Mesothelial cell of epicardium (in vitro differentiated cells): ENCODE measurements at places on chromosomes 7 and 10. TPM values are rescaled to one million over a fixed set of nuclear protein-coding genes. Genes with fewer than 3 reads are reported as not detected.

Gene TMEM270
- total RNA-seq, result not detected in 3 replicates

Gene SCIN
- total RNA-seq, result 2.5 to 3.9 TPM (median 3.3 TPM) in 3 replicates

Gene WNT8B
- 0.60 to 0.95 TPM (median 0.69 TPM) in 3 replicates for total RNA-seq

Gene RTKN2
- total RNA-seq, result 6.0 to 6.9 TPM (median 6.1 TPM) in 3 replicates

Gene LRMDA
- 2.0 to 3.3 TPM (median 2.7 TPM) in 3 replicates for total RNA-seq

Gene ABCA13
- 0.24 to 0.29 TPM (median 0.25 TPM) in 3 replicates for total RNA-seq

Gene TMEM273
- total RNA-seq, result not detected in 3 replicates

Gene TMEM254
- total RNA-seq, result 26.1 to 32.0 TPM (median 30.7 TPM) in 3 replicates

Gene OR2A12
- not detected in 3 replicates for total RNA-seq

GRCh38 chr7:33632840-33633525 is 272.4 kb upstream of the BMPER start:
- H3K4me1 ChIP-seq, result no peaks in the 10 kb centered on the region
- no peak overlapping the region for H3K4me3 ChIP-seq
- no peak overlapping the region for H3K27ac ChIP-seq
- H3K27me3 ChIP-seq, result no peaks in the 10 kb centered on the region
- no peak for DNase-seq

- H3K36me3 ChIP-seq, result no peaks in the 10 kb centered on the region
- H3K27me3 ChIP-seq, result peaks cover 32% of the 10 kb centered on the region
- H3K4me1 ChIP-seq, result no peaks in the 10 kb centered on the region
- DNase-seq, result peak; percentile 28
- H3K27ac ChIP-seq, result no peak overlapping the region
- no peak overlapping the region for H3K4me3 ChIP-seq
These were observed 190.9 kb downstream of the DNAJB6 start for GRCh38 chr7:157527686-157528085.

DNA sequence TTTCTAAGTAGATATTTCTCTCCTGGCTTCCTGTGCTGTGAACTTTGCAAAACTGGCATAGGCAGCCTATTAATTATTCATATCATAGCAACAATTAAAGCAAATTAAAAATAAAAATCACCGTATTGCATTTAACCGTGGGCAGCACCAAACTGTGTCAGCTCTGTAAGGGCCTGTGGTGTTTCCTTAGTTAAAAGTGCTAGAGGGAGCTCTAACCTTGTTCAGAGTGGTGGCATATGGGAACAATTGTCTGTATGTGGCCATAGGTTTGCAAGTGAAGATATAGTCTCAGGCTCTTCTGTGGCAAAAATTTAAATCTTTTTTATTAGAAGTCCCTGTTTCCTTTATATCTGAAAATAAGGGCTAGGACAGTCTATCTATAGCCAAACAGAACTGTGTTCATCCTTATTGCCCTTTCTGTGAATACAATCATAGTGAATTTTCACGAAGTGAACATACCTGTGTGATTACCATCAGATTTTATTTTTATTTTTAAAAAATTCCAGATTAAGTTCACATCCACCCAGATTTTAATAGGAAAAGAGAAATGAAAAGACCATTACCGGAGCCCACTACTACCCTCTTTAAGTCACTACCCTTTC is 92.6 kb downstream of the POLL start:
- no peak overlapping the region for H3K4me3 ChIP-seq
- peaks cover 16% of the 10 kb centered on the region for H3K4me1 ChIP-seq
- H3K27ac ChIP-seq, result no peak overlapping the region
- no peaks in the 10 kb centered on the region for H3K36me3 ChIP-seq
- DNase-seq, result no peak

GRCh38 chr7:48742079-48742798 is 182.1 kb upstream of the CDC14C start:
- no peak for DNase-seq
- no peaks in the 10 kb centered on the region for H3K4me1 ChIP-seq
- peaks cover 15% of the 10 kb centered on the region for H3K27me3 ChIP-seq
- H3K36me3 ChIP-seq, result no peaks in the 10 kb centered on the region
- no peak overlapping the region for H3K4me3 ChIP-seq
- H3K27ac ChIP-seq, result no peak overlapping the region

DNA sequence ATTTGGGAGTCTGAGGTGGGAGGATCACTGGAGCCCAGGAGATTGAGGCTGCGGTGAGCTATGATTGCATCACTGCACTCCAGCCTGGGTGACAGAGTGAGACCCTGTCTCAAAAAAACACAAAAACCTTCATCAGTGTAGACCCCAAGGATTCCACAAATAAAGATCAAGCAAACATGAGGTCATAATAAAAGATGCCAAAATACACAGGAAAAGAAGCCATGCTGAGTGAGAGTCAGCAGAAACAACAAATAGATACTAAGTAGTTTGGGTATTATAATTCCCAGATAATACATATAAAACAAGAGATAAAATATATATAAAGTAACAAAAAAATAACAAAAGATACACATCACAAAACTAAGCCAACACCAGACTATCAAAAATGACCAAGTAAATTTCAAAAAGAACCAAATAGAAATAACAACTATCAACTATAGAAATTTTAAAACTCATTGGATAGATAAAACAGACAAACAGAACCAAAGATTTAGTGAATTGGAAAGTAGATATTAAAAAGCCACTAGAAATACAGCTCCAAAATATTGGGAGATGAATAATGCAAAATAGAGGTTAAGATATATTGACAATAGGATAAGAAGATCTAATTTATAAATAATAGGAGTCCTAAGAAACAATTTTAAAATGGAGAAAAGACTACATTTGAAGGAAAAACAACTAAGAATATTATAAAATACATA is 48.9 kb upstream of the FHIP2A start:
- no peaks in the 10 kb centered on the region for H3K36me3 ChIP-seq
- H3K4me3 ChIP-seq, result no peak overlapping the region
- H3K4me1 ChIP-seq, result peaks cover 1% of the 10 kb centered on the region
- DNase-seq, result no peak
- H3K27me3 ChIP-seq, result peaks cover 12% of the 10 kb centered on the region
- H3K27ac ChIP-seq, result no peak overlapping the region

- no peak for DNase-seq
- no peaks in the 10 kb centered on the region for H3K4me1 ChIP-seq
- H3K27ac ChIP-seq, result no peak overlapping the region
- H3K36me3 ChIP-seq, result no peaks in the 10 kb centered on the region
- H3K4me3 ChIP-seq, result peak overlapping the region; percentile 52
- peaks cover 57% of the 10 kb centered on the region for H3K27me3 ChIP-seq
These were observed 75.4 kb upstream of the PDSS1 start for GRCh38 chr10:26621889-26622711.

DNA sequence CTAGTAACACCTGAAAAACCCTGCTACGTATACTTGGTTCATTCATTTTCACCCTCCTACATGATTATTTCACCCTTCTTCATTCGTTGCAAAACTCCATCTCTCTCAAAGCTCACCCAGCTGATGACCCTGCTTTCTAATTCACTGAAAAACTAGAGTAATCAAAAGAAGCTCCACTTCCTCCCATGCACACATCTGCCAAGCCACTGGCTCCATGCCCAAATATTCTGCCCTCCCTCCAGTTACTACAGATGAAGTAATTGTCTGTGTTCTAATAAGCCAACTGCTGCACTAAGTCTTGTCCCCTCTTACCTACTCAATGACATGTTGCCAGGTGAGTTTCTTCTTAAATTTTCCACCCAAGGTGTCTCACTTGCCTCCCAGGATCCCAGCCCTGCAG is 96.9 kb upstream of the CCDC71L start:
- no peak for DNase-seq
- H3K36me3 ChIP-seq, result no peaks in the 10 kb centered on the region
- peaks cover 6% of the 10 kb centered on the region for H3K4me1 ChIP-seq
- no peak overlapping the region for H3K27ac ChIP-seq
- no peaks in the 10 kb centered on the region for H3K27me3 ChIP-seq
- H3K4me3 ChIP-seq, result no peak overlapping the region

GRCh38 chr10:21496343-21497176 is 28.9 kb downstream of the SKIDA1 start:
- DNase-seq, result peak; percentile 74
- H3K27ac ChIP-seq, result peak overlapping the region; percentile 98
- H3K4me1 ChIP-seq, result peaks cover 66% of the 10 kb centered on the region
- no peaks in the 10 kb centered on the region for H3K27me3 ChIP-seq

DNA sequence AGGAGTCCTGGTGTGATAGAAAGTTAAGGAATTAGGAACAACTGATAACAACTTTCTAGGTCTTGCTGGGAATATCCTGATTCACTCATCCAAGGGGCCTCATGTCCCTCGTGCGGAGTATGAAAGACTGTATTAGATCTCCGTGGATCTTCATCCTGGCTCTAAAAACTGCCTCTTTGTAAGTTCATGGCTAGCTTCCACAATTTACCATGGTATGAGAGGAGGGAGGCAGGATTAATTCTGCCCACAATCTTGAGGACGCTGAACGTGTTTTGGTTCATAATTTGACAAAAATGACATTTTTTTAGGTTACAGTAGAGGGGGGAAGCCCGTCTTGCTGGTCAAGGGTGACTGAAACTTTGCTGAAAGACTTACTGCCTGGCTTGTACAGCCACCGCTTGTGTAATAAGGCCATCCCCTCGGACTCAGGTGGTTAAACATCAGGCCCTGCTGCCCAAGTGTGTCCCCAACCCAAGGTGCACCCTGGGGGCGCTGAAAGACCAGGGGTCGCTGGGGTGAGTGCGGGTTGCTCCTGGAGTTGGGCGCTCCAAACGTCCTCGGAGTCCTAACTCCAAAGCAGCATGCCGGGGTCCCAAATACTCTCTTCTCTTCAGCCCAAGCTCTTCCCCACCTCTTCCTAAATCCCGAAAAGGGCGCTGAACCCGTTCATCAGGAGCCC is 733 bp downstream of the HIBADH start:
- DNase-seq, result no peak
- peaks cover 3% of the 10 kb centered on the region for H3K36me3 ChIP-seq
- peak overlapping the region; percentile 83 for H3K4me3 ChIP-seq
- H3K27ac ChIP-seq, result peak overlapping the region; percentile 97
